Amniotic stem cell (primary cell): ENCODE measurements at places on chromosomes 11 and 22.

- DNase-seq = no peak
These were observed 116.1 kb downstream of the UVRAG start for GRCh38 chr11:75931124-75931523.

- DNase-seq = no peak
These were observed 58.8 kb downstream of the APOL3 start for GRCh38 chr22:36101756-36102155.

- no peak for DNase-seq
These were observed 4.3 kb upstream of the FUT4 start for GRCh38 chr11:94539420-94539819.

DNA sequence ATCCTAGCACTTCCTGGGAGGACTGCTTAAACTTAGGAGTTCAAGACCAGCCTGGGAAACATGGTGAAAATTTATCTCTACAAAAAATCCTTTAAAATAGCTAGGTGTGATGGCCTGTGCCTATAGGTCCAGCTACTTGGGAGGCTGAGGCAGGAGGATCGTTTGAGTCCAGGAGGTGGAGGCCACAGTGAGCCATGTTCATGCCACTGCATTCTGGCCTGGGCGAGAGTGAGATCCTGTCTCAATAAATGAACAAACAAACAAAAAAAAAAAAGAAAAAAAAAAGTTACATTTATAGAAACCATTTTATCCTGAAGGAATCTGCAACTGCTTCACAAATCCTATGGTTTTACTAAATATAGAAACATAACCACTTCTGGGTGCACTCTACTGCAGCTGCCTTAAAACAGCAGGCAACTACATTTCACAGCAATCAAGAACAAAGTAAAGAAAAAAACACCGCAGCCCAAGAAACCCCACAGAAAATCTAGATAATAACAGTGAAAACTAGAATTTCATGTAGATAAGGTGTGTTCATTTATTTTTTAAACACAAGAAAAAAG lies 75.9 kb upstream of the GAB2 start:
- no peak for DNase-seq
